ENCODE measurements at places on chromosomes 6 and 20. TPM values are rescaled to one million over a fixed set of nuclear protein-coding genes. Genes with fewer than 3 reads are reported as not detected.

The SMLR1 gene
- not detected for total RNA-seq

The CSE1L gene
- 126 TPM for total RNA-seq

The ZNF165 gene
- 0.94 TPM for total RNA-seq

The EXOC2 gene
- 68.2 TPM for total RNA-seq

The IL17A gene
- not detected for total RNA-seq

The LPA gene
- total RNA-seq, result 2.5 TPM

The DACT2 gene
- total RNA-seq, result 1.3 TPM

The VNN1 gene
- total RNA-seq, result not detected

The UCKL1 gene
- total RNA-seq, result 32.9 TPM

The FRK gene
- 0.63 TPM for total RNA-seq

The HFE gene
- 0.31 TPM for total RNA-seq

The MCCD1 gene
- total RNA-seq, result not detected

The ERGIC3 gene
- total RNA-seq, result 186 TPM

The HSPA1B gene
- total RNA-seq, result 217 TPM

The SCUBE3 gene
- 2.8 TPM for total RNA-seq

The IL20RA gene
- not detected for total RNA-seq

The OARD1 gene
- 18.2 TPM for total RNA-seq

The C6orf15 gene
- not detected for total RNA-seq

The SLC22A1 gene
- total RNA-seq, result 0.31 TPM

The BPI gene
- total RNA-seq, result not detected

The FITM2 gene
- 7.2 TPM for total RNA-seq

The DOK5 gene
- 259 TPM for total RNA-seq

The AVP gene
- total RNA-seq, result not detected

The ZBTB2 gene
- total RNA-seq, result 10.3 TPM

The CD93 gene
- 10.3 TPM for total RNA-seq

The LINC00237 gene
- total RNA-seq, result 2.8 TPM

The MATN4 gene
- total RNA-seq, result not detected

The SMPDL3A gene
- total RNA-seq, result 22.5 TPM

The MOG gene
- total RNA-seq, result 0.31 TPM

The NCOA3 gene
- total RNA-seq, result 41.9 TPM

The CLVS2 gene
- total RNA-seq, result 70.1 TPM

The PKHD1 gene
- under 0.01 TPM for total RNA-seq

The INSM1 gene
- 20.3 TPM for total RNA-seq

The C6orf163 gene
- total RNA-seq, result 23.5 TPM

The XKR7 gene
- total RNA-seq, result 18.2 TPM

The MUCL3 gene
- total RNA-seq, result not detected

The RGS17 gene
- 82.6 TPM for total RNA-seq

The CCN6 gene
- total RNA-seq, result not detected

The KCNQ5 gene
- 26.9 TPM for total RNA-seq

The PDYN gene
- total RNA-seq, result 1.6 TPM

The GMDS gene
- 11.9 TPM for total RNA-seq

The HLA-DQA1 gene
- total RNA-seq, result not detected

The GPR6 gene
- 1.3 TPM for total RNA-seq

The TMEM217 gene
- total RNA-seq, result not detected

The WASF1 gene
- total RNA-seq, result 144 TPM

The HUS1B gene
- total RNA-seq, result 8.8 TPM

The BTNL2 gene
- not detected for total RNA-seq

The ME1 gene
- 2.2 TPM for total RNA-seq

The ADGRF4 gene
- 0.31 TPM for total RNA-seq
